ENCODE measurements at places on chromosomes 2 and 18.

GRCh38 chr18:39793609-39794008, 2161.4 kb upstream of the PIK3C3 start:
- H3K4me1 ChIP-seq = peaks cover 35% of the 10 kb centered on the region
- DNase-seq = no peak
- H3K27me3 ChIP-seq = no peaks in the 10 kb centered on the region
- no peak overlapping the region for H3K4me3 ChIP-seq

- peaks cover 54% of the 10 kb centered on the region for H3K27me3 ChIP-seq
- H3K27ac ChIP-seq = no peak overlapping the region
- peaks cover 26% of the 10 kb centered on the region for H3K4me1 ChIP-seq
- DNase-seq = no peak
- H3K36me3 ChIP-seq = peaks cover 10% of the 10 kb centered on the region
- no peak overlapping the region for H3K4me3 ChIP-seq
These were observed 233.1 kb downstream of the HAUS1 start for GRCh38 chr18:46337271-46337670.

DNA sequence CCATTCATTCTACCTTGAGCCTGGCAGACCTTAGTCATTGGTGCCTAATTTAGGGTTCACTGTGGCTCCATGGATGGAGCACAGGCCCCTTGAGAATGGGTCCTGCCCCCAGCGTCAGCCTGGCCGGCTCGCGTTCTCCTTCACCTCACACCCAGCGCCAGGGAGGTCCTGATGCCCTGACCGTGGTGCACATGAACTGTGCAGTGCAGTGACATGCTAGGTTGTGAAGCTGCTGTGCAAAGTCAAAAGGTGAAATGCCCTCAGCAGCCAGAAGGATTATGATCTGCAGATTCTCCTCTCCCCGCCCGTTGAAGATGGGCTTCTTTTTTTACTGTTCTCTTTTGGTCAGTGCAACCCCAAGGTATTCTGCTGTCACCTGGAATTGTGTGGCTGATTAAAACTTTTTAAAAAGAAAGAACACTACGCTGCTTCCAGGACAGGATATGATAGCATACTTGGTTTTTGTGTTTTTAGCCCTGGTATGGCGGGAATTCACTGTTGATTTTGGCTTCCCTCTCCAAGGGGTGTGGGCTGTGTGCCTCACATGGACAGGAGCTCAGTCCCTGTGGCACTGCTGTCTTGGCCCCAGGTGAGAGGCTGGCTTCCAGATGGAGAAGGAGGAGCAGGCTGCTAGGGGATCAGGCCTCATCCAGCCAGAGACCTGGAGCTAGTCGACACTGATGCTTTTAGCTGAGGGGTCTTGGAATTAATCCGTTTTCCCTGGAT, 49.4 kb upstream of the MCFD2 start:
- H3K27me3 ChIP-seq = no peaks in the 10 kb centered on the region
- peaks cover 13% of the 10 kb centered on the region for H3K36me3 ChIP-seq
- H3K4me1 ChIP-seq = peaks cover 49% of the 10 kb centered on the region
- H3K4me3 ChIP-seq = no peak overlapping the region
- DNase-seq = peak; percentile 28
- H3K27ac ChIP-seq = no peak overlapping the region

GRCh38 chr18:45900623-45901022, 66.5 kb downstream of the EPG5 start:
- no peak overlapping the region for H3K4me3 ChIP-seq
- no peaks in the 10 kb centered on the region for H3K36me3 ChIP-seq
- H3K4me1 ChIP-seq = no peaks in the 10 kb centered on the region
- H3K27ac ChIP-seq = no peak overlapping the region

- no peaks in the 10 kb centered on the region for H3K36me3 ChIP-seq
- no peak overlapping the region for H3K27ac ChIP-seq
- H3K27me3 ChIP-seq = peaks cover 8% of the 10 kb centered on the region
- H3K4me1 ChIP-seq = no peaks in the 10 kb centered on the region
These were observed 78.9 kb upstream of the SMAD7 start for GRCh38 chr18:49029628-49030027.

- peaks cover 28% of the 10 kb centered on the region for H3K4me1 ChIP-seq
- no peaks in the 10 kb centered on the region for H3K27me3 ChIP-seq
- H3K4me3 ChIP-seq = no peak overlapping the region
- H3K27ac ChIP-seq = no peak overlapping the region
These were observed 3.2 kb downstream of the UBXN4 start for GRCh38 chr2:135744760-135745314.

DNA sequence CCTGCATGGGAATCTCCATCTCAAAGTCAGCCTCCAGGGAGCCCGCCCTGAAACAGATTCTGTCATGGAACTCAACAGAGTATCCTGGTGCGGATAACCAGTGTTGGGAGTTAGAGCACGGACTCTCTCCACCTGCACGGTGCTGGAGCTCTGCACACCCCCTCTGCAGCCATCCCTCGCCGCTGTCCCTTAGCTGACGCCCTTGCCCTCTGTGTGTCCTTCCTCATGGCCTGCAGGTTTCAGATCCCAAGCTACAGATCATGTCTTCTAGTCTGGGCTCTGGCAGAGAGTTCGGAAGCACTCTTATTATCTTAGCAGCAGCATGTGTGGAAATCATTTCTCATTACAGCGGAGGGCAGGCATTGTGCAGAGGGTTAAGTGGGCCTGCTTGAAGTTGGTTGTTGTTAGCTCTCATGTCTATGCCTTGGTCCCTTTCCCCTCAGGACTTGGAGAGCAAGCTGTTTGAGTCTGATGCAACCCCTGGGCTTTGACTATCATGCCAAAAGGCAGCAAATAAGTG, 26.0 kb downstream of the TMEM127 start:
- no peaks in the 10 kb centered on the region for H3K27me3 ChIP-seq
- H3K36me3 ChIP-seq = no peaks in the 10 kb centered on the region
- H3K27ac ChIP-seq = no peak overlapping the region
- no peaks in the 10 kb centered on the region for H3K4me1 ChIP-seq

DNA sequence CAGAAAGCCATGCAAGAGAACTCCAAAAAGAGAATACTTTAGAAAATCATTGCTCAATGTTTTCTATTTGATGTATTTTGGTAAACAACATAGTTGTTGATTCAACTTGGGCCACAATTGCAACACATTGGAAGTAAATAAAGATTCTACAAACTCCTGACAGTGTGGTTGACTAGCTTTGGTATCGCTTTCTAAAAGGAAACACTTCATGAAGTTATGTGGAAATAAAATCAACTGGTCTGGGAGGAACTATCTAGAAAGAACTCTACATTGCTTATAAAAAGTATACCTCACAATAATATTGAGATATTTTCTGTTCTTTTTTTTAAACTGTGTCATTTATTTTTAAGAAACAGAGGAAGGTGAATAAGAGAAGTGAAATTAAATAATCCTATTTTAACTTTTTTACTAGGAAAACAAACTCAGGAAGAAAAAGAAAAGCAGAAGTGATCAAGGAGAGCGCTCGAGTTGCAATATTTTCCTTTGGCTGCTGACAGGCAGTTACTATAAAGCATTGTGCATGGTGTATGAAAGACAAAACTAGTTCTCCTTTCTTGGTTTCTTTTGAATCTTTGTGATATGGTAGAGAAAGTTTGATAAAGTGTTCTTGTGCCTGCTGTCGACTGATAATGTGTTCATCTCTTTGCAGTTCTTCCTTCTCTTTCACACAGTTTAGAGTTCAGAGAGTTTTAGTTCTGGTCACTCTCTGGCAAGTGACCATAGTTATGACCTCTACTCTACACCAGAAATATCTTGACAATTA, 3.0 kb downstream of the DHRS9 start:
- DNase-seq = no peak
- H3K27ac ChIP-seq = no peak overlapping the region
- H3K36me3 ChIP-seq = peaks cover 5% of the 10 kb centered on the region
- no peak overlapping the region for H3K4me3 ChIP-seq
- H3K4me1 ChIP-seq = peaks cover 35% of the 10 kb centered on the region
- H3K27me3 ChIP-seq = no peaks in the 10 kb centered on the region

DNA sequence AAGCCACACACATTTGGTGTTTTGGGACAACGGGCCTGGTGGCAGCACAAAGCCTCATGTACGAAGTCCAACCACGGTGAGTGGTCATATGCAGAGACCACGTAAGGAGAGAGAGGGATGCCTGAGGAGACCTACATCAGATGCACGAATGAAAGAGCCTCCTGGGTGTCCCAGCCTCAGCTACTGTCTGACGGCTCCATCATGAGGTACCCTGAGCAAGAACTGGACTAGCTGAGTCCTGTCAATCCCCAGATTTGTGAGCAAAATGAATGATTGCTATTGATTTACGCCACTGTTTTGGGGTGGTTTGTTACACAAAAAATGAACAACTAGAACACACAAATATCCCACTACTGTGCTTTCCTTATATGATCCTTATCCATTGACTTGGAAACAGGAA, 275.7 kb upstream of the KYNU start:
- H3K27ac ChIP-seq = no peak overlapping the region
- peaks cover 35% of the 10 kb centered on the region for H3K4me1 ChIP-seq
- no peak overlapping the region for H3K4me3 ChIP-seq
- no peaks in the 10 kb centered on the region for H3K36me3 ChIP-seq

GRCh38 chr2:111116843-111117597, 3.7 kb upstream of the BCL2L11 start:
- peaks cover 27% of the 10 kb centered on the region for H3K4me1 ChIP-seq
- peaks cover 39% of the 10 kb centered on the region for H3K27me3 ChIP-seq
- H3K27ac ChIP-seq = peak overlapping the region; percentile 67
- peak overlapping the region; percentile 98 for H3K4me3 ChIP-seq
- H3K36me3 ChIP-seq = peaks cover 55% of the 10 kb centered on the region

GRCh38 chr2:117349687-117350086, 464.8 kb upstream of the DDX18 start:
- no peak overlapping the region for H3K4me3 ChIP-seq
- DNase-seq = no peak
- H3K27ac ChIP-seq = no peak overlapping the region
- peaks cover 8% of the 10 kb centered on the region for H3K4me1 ChIP-seq
- H3K36me3 ChIP-seq = no peaks in the 10 kb centered on the region

GRCh38 chr2:217756375-217757107, 246.3 kb downstream of the TNS1 start:
- H3K36me3 ChIP-seq = no peaks in the 10 kb centered on the region
- no peak overlapping the region for H3K4me3 ChIP-seq
- DNase-seq = peak; percentile 84
- H3K27me3 ChIP-seq = peaks cover 19% of the 10 kb centered on the region
- no peaks in the 10 kb centered on the region for H3K4me1 ChIP-seq

DNA sequence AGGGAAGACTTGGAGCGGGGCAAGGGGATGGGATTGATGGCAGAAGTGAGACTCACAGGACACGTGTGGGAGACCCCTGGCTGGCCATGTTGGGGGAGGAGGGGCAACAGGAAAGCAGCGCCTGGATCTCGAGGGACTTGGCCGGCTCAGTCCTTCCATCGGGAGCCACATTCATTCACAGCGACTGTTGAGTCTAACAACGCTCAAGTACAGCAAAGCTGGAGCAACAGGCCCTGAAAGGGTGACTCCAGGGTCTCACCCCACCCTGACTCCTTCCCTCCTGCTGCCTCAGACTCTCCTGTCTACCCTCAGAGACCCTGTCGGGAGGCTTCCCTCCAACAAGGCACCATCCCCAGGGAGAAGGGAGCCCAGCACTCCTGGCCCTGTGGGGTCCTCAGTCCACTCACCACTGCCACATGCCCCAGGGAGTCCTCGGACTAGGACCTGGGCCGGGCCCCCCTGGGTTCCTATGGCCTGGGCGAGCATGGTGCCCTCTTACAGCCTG, 14.8 kb upstream of the ALPI start:
- H3K36me3 ChIP-seq = no peaks in the 10 kb centered on the region
- H3K4me3 ChIP-seq = no peak overlapping the region

GRCh38 chr2:145157741-145158591, 638.0 kb upstream of the ZEB2 start:
- H3K36me3 ChIP-seq = no peaks in the 10 kb centered on the region
- H3K4me1 ChIP-seq = no peaks in the 10 kb centered on the region
- no peak overlapping the region for H3K4me3 ChIP-seq
- peak; percentile 46 for DNase-seq

GRCh38 chr2:132902626-132903025, 232.6 kb upstream of the LYPD1 start:
- H3K36me3 ChIP-seq = no peaks in the 10 kb centered on the region
- H3K4me1 ChIP-seq = no peaks in the 10 kb centered on the region
- no peaks in the 10 kb centered on the region for H3K27me3 ChIP-seq
- no peak overlapping the region for H3K27ac ChIP-seq
- DNase-seq = no peak
- no peak overlapping the region for H3K4me3 ChIP-seq

GRCh38 chr2:117086174-117086942, 728.1 kb upstream of the DDX18 start:
- no peaks in the 10 kb centered on the region for H3K27me3 ChIP-seq
- DNase-seq = no peak

GRCh38 chr2:61055557-61055956, 10.1 kb upstream of the SANBR start:
- no peaks in the 10 kb centered on the region for H3K27me3 ChIP-seq
- H3K27ac ChIP-seq = no peak overlapping the region
- H3K36me3 ChIP-seq = peaks cover 13% of the 10 kb centered on the region
- no peak overlapping the region for H3K4me3 ChIP-seq
- no peak for DNase-seq
- no peaks in the 10 kb centered on the region for H3K4me1 ChIP-seq

DNA sequence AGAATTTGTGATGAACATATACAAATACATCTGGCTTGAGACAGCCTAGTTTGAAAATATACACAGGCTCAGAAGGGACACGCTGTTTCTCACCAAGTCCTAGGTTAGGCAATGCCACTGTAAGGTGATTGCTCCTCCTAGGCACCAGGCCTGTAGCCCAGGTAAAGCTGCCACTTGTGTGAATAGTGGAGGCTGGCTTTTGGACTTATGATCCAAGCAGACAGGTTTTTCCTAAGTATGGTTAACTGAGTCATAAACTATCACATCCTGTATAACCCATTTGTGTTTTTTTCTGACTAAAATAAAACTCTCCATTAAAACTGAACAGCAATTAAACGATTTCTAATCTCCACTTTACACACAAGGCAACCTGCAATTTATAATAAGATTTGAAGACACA, 81.0 kb downstream of the SEMA4F start:
- H3K4me1 ChIP-seq = peaks cover 37% of the 10 kb centered on the region
- H3K27me3 ChIP-seq = no peaks in the 10 kb centered on the region
- DNase-seq = no peak
- H3K36me3 ChIP-seq = no peaks in the 10 kb centered on the region
- no peak overlapping the region for H3K4me3 ChIP-seq
- H3K27ac ChIP-seq = peak overlapping the region; percentile 83

- H3K4me3 ChIP-seq = no peak overlapping the region
- no peaks in the 10 kb centered on the region for H3K4me1 ChIP-seq
- peaks cover 21% of the 10 kb centered on the region for H3K36me3 ChIP-seq
These were observed 79.5 kb downstream of the POLR1A start for GRCh38 chr2:86025976-86026743.

DNA sequence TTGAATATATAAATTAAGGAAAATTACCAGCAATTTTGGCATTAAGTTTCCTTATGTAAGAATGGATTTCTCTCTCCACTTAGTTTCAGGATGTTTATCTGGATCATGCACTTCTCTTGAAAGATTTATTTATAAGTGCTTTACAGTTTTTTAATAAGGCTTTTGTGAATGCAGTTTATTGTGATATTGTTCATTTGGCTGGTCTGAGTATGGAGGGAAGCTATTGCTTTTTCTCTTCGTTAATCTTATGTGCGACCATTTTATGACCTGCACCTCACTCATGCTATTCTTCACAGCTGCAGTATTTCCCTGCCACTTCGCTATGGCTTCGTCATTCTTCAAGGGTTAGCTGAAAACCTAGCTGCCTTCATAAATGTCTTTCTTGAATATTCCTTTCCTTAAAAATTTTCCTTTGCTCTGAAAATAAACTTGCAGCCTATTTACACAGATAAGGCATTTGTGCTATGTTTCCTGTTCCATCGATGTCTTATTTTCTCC, 233.4 kb downstream of the SOCS6 start:
- no peaks in the 10 kb centered on the region for H3K4me1 ChIP-seq
- H3K4me3 ChIP-seq = no peak overlapping the region
- no peak for DNase-seq
- H3K27me3 ChIP-seq = no peaks in the 10 kb centered on the region
- H3K36me3 ChIP-seq = no peaks in the 10 kb centered on the region

All from Calu3 (cell line).